Right renal pelvis (tissue), 4 donors: ENCODE measurements at places on chromosomes 3 and 15.

DNA sequence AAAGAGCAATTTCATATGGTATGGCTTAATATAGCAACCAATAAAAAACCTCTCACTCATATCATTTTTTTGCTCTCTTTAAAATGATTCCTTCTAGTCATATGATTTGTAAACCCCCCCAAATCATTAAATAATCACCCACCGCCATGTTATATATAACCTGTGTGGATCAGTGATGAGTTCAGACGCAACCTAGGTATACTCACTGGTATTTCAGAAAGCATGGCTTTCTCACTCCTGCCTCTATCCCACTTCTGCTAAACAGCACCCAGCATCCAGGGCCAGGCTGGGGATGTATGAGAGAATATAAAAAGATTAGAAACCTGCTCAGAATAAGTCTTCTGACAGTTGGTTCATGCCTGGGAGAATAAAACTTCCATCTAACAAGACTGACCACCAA is 172.3 kb upstream of the PRICKLE2 start:
- DNase-seq: no peak

GRCh38 chr3:132997404-132998185 is 40.6 kb upstream of the TMEM108 start:
- no peak for DNase-seq

GRCh38 chr3:185948292-185948691 is 10.5 kb upstream of the TRA2B start:
- DNase-seq: no peak

DNA sequence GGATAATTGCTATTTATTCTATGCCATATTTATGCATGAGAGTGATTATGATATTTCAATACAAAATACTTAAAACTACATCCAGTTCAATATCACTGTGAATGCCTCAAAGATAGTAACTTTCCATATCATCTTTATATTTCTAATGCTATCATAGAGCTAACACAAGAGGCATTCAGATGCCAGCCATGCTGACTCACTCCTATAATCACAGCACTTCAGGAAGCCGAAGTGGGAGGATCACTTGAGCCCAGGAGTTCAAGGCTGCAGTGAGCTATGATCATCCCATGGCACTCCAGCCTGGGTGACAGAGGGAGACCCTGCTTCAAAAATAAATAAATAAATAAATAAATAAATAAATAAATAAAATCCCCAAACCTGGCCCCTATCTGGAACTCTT is 498.7 kb downstream of the EPHA3 start:
- no peak for DNase-seq

DNA sequence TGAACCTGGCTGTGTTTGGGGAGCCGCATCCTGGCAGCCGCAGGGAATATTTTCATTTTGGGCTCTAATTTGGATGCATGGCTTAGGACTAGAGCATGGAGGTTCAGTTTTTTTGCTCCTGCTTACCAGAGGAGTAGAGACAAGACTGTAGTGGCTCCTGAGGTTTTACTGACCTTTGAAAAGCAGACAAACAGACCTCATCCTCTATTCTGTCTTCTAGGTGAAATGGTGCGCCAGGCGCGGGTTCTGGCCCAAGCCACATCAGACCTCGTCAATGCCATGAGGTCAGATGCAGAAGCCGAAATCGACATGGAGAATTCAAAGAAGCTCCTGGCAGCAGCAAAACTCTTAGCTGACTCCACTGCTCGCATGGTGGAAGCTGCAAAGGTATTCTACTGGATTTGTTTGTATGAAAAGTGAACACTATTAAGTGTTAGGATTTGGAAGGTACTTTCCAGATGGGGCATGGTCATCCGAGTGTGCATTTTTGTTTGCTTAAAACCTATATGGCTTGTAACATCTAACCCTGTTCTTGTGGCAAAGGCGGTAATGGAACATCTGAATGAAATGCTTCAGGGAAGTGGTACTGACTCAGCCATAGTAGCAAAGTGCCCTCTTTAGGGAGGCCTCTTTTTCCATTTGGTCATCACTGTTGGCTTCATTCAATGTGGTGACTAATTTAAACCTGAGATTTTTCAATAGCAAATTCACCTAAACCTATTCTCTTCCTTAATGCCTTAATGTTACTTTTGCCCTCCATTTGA is 330.7 kb upstream of the TPM1 start:
- DNase-seq: no peak

DNA sequence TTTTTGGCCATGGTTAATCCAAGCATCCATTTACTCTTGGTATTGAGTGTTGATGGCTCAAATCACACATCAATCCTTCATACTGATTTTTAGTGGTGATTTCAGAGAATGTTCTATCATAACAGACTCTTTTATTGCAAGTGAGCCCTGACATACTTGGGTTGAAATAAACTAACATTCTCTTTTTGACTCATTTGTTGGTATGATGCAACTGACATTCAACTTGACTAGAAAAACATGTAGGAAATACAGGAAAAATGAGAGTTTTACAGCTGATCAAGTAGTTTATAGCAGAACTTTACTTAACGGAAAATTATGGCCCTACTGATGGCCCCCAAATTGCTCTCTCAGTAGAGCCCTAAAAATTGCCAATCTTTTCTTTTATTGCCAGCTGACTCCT is 173.9 kb upstream of the CD96 start:
- DNase-seq: no peak

GRCh38 chr3:139248593-139249255 is 95.1 kb upstream of the MRPS22 start:
- no peak for DNase-seq

- no peak for DNase-seq
Measured at GRCh38 chr15:96958721-96959120, 628.2 kb downstream of the NR2F2 start.

DNA sequence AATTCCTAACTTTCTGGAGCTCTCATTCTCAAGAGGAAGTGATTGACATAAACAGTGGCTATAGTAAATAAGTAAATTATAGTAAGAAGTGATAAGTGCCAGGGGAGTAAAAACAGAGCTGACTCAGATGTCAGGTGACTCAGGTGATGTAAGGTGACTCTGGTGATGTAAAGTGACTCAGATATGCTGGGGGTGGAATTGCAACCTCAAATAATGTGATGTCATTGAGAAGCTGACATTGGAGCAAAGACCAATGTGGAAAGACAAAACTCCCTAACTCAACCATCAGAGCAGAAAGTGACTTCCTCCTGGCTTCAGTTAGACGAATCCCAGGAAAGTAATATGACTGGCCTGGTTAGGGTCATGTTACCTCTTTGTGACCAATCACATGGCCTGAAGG is 144.2 kb upstream of the SNTN start:
- DNase-seq: no peak

DNA sequence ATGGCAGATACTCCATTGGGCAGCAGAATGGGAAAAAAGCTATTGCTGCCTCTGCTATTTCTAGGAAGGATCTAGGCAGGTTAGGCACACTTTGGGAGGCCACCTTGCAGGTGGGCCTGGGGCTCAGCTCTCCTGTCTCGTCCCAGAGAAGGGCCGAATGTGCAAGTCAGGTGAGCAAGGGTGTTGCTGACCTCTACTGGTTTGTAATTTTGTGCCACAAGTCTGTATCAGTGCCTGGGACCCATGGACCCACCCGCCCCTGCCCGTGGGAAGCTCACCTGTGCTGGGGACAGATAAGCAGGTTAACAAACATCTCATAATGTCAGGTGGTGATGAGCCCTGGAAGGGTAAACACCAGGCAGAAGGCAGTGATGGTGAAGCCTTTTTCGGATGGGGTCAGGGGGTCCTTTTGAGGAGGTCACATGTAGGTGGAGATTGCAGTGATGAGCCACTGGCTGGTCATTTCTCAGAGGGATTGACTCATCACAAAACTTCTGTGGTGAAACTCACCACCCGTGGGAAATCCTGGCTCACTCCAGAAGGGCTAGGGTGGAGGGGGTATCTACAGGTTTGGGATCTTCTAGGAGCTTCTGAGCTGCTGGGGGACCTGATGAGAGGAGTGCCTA is 161.3 kb downstream of the KLF13 start:
- DNase-seq: no peak

DNA sequence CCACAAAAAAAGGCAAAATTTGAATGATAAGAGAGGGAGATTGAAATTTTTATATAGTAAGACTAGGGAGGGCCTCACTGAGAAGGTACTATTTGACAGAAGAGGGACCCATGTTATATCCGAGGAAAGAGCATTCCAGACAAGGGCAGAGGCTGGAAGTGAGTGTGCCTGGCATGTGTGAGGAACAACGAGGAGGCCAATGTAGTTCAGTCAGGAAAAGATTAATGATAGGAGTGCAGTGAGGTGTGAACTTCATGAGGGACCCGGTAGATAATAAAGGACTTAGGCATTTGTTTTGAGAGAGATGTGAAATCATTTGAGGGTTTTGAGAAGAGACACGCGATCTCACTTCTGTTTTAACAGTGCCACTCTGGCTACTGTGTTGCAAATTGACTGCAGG is 36.3 kb downstream of the ASTE1 start:
- no peak for DNase-seq

DNA sequence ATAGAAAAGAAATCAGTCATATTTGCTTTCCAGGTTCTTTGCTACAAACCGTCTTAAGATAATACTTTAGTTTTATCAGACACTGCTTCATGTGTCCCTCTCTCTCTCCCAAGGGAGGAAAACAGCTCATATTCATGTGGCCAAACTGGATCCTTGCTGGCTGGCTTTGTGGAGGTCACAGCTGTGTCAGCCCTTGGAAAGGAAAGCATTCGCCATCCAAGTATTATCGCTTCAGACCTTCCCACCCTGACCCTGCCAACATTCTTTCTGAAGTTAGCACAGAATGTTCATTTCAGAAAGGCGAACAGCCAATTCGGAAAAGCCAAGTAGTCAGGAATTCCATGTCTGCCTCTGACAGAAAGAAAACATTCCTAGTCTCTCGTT is 213.6 kb downstream of the FEZF2 start:
- DNase-seq: no peak

- DNase-seq: no peak
Measured at GRCh38 chr3:63046580-63046979, 171.4 kb upstream of the CADPS start.

- no peak for DNase-seq
Measured at GRCh38 chr3:193129607-193130006, 111.4 kb upstream of the PLAAT1 start.

GRCh38 chr3:195774917-195775316 is 36.8 kb downstream of the MUC4 start:
- no peak for DNase-seq

- DNase-seq: no peak
Measured at GRCh38 chr3:10935846-10936631, 56.5 kb upstream of the SLC6A1 start.

GRCh38 chr3:142366434-142366833 is 81.4 kb downstream of the XRN1 start:
- no peak for DNase-seq

DNA sequence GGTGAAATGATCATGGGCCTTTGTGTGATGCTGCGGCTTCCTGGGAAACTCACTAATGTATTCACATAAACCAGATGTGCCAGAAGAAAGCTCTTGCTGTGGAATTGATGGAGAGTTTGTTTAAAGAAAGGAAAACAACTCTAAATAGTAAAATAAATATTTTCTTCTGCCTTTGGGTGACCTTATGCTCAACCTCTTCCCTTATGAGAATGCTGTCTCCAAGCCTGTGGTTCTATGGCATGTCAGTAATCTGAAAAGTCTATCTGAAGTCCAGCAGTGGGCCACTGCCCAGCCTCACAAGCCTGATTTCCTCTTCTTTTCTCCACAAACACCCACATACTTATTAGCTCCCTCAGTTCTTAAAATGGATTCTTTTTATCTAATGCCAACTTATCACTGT is 49.9 kb upstream of the PHLDB2 start:
- no peak for DNase-seq

- DNase-seq: no peak
Measured at GRCh38 chr3:53166206-53166605, 5.2 kb downstream of the PRKCD start.

DNA sequence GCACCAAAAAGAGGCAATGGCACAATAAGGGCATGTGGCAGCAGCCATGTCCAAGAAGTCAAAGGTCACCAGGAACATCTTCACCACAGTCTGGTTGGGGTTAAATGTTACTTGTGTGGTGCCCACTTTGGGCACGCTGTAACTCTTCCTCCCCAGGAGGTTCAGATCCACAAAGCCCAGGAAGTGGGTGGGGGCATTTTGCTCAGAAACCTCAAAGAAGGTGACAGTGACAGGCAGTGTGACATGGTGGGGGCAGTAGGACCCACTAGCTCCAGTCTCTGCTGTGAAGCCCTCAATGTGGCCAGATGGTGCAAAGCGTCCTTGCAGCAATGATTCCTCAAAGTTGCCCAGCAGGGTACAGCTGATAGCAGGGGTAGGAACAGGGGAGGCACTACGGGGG is 5.8 kb downstream of the ZNF80 start:
- DNase-seq: no peak

- DNase-seq: no peak
Measured at GRCh38 chr3:98583766-98584165, 9.6 kb downstream of the CPOX start.

DNA sequence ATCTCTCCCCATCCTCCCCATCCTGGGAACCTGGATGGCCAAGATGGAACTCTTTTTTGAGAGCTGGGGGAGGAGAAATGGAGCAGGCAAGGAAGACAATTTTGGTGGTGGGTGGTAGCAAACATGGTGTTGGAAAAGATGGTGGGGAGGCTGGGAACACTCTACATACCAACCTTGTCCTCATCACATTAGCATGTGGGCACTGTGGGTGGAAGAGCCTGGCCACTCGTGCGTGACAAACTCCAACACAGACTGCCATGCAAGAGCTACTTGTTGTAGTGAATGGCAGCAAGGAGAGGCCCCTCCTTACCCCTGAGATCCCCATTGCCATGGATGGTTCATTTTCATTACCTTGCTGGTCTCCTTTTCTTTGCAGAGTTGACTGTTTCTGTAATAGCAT is 262.6 kb downstream of the RPLP1 start:
- no peak for DNase-seq

DNA sequence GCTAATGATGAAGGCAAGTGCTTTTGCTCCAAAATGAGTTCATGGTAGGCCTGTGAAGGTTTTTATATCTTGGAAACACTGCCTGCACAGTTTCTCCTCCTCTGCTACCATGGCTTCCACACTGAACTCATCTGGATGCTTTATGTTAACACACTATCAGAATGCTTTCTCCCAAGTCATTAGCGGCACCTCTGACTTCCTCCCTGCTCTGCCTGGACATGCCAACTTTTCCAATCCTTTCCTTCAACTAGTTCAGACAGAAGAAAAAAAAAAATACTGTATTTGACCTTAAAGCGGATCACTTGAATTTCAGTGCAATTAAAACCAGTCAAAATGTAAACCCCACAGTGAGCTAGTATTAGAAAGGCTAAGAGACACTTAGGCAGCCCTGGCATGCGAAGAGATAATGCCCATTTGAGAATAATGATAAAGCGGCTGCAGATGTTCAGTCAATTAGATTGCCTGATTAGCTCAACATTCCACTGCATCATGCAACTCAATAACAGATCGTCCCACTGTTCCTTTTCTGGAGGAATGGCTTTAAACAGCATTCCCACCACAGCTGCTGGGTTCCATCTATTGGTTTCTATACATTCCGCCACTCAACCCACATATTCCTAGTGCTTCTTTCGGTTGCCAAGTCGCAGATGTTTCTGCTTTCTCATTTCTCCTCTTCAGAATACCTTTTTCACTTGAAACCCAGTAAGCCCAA is 51.7 kb downstream of the CNTN3 start:
- DNase-seq: no peak

GRCh38 chr15:93759629-93760028 is 471.7 kb upstream of the MCTP2 start:
- no peak for DNase-seq

GRCh38 chr3:172520301-172520831 is 2.9 kb downstream of the TNFSF10 start:
- no peak for DNase-seq

GRCh38 chr15:86493884-86494283 is 414.2 kb downstream of the AGBL1 start:
- no peak for DNase-seq
